Erythroblast (primary cell): ENCODE measurements at places on chromosomes 6 and 20.

- no peak for DNase-seq
Observed at GRCh38 chr20:16531485-16531884, 41.8 kb downstream of the KIF16B start.

DNA sequence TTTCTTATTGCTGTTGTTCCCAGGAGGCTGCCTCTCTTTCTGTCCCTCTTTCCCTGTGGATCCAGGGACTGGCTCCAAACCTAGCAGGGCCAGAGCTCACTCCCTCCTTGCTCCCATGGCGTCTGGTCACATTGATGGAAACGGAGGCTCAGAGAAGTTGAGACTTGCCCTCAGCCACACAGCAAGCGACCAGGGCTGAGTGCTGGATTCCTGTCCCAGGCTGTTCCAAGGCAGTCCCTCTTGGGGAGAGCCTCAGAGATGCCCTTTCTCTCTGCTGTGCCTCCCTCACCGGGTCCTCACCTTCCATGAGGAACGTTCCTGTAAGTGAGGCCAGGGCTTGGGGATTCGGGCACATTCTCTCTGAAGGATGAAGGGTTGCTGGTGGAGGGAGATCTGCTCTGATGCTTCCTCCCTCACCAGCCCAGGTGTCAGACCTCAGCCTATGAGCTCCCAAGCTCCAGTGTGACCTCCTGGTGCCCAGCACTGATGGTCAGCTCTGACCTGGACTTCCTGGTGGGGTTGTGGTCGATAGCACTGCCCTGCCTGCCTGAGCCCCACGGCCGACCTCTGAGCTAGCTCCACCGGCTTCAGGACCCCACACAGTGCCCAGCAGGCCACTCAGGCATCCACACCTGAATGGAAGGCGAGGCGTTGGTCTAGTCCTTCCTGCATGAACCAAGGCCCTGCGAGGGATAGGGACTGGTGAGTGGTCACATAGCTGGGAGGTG, 26.8 kb downstream of the SUN5 start:
- DNase-seq = no peak

DNA sequence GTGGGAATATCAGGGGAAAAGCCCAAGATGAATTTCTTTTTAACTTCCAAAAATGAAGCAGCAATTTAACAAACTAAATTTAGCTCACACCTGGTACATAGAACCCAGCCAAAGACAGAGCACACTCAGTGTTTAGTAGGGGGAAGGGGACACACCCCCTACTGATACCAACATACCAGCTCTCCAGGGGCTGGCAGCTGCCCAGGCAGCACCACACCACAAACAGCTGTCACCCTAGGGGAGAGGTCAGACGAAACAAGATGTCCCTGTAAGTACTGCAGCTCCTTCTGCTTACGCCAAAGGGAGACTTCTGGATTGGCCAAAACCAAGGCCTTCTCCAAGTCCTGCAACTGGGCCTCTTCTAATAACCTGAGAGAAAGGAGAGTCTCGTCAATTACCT, 26.0 kb downstream of the MDN1 start:
- DNase-seq = peak; percentile 24

DNA sequence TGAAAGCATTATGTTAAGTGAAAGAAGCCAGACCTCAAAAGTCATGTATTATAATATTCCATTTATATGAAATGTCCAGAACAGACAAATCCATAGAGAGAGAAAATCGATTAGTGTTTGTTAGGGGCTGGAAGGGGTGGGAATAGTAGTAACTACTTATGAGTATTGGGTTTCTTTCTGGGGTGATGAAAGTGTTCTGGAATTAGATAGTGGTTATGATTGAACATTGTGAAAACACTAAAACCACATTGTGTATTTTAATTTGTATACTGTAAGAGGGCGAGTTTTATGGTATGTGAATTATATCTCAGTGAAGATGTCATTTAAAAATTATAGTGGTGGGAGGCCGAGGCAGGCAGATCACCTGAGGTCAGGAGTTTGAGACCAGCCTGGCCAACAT, 52.0 kb upstream of the KIF13A start:
- no peak for DNase-seq

GRCh38 chr6:169312658-169313346, 59.2 kb upstream of the THBS2 start:
- DNase-seq = no peak

GRCh38 chr6:143680141-143680540, 2.4 kb downstream of the PHACTR2 start:
- no peak for DNase-seq

DNA sequence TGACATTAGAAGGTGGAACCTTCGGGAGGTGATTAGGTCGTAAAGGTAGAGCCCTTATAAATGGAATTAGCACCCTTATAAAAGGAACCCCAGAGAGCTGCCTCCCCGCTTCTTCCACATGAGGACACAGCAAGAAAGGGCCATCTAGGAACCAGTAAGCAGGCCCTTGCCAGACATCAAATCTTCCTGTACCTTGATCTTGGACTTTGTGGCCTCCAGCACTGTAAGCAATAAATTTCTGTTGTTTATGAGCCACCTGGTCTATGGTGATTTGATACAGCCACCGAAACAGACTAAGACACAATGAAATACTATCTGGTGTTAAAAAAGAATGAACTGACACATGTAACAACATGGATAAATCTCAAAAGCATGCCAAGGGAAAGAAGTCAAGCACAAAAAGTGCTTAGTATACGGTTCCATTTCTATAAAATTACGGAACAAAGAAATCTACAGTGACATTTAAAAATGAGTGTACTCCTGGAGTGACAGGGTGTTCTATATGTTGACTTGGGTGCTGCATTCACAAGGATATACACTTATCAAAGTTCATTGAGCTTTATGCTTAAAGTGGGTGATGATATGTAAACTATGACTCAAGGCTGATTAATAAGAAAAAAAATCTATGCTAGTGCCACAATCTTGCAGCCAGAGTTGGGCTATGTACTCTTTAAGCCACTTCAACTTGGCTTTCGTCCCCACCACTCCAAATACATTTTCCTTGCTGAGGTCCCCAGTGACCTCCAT, 18.4 kb downstream of the SERPINB1 start:
- DNase-seq = no peak

GRCh38 chr6:168456907-168457652, 16.1 kb downstream of the SMOC2 start:
- no peak for DNase-seq

GRCh38 chr6:46367354-46368168, 123.7 kb downstream of the RCAN2 start:
- no peak for DNase-seq

- DNase-seq = no peak
Observed at GRCh38 chr6:132703936-132704335, 9.9 kb downstream of the VNN1 start.
